ENCODE measurements at places on chromosomes 6 and 20.

DNA sequence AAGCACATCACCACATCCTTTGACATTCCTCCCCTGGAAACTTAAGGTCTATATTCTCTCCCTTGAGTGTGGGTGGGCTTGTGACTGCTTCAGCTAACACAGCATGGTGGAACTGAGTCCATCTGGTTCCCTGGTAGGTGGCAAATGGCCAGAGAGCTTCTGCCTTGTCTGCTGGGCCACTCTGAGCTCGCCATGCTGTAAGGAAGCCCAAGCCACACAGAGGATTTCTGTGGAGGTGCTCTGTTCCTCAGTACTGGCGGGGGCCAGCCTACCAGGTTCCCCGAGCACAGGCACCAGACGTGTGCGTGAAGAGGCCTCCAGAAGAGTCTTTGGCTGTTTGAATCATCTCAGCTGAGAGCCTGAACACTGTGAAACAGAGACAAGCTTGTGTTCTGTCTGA is 41.6 kb upstream of the PMEPA1 start:
- no peak for DNase-seq

DNA sequence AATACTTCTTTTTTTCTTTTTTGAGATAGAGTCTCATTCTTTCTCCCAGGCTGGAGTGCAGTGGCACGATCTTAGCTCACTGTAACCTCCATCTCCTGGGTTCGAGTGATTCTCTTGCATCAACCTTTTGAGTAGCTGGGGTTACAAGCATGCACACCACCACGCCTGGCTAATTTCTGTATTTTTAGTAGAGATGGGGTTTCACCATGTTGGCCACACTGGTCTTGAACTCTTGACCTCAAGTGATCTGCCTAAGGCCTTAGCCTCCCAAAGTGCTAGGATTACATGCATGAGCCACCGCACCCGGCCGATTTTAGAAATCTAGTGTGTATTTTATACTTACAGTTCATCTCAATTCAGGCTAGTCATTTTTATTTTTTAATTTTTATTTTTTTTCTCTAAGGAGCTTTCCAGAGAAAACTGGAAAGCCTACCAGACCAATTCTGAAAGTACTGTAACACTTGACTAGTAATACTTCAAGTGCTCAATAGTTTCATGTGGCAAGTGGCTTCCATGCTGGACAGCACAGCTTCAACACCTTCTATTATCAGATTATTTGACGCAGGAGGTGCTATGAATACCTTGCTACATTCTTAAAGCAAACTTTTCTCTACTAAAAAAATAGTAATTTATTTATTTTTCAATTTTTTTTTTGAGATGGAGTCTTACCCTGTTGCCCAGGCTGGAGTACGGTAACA is 25.0 kb downstream of the POLR1C start:
- no peak for DNase-seq

DNA sequence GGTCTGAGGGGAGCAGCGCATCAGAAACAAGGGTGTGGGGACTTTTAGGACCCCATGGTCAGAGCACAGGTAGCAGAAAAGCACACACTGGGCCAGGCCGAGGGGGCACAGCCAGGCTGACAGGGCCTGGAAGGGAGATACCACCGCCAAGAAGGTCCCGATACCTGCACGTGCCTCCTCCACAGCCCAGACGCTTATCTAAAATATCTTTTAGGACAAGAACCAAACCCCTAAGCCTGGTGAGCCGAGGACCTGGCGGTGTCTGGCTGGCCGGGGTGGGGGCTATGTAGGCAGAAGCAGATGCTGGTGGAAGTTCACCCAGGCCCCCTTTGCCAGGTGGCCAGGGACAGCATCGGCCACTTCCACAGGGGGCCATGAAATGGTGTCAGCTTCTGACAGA is 89.3 kb downstream of the CDC5L start:
- DNase-seq: no peak

DNA sequence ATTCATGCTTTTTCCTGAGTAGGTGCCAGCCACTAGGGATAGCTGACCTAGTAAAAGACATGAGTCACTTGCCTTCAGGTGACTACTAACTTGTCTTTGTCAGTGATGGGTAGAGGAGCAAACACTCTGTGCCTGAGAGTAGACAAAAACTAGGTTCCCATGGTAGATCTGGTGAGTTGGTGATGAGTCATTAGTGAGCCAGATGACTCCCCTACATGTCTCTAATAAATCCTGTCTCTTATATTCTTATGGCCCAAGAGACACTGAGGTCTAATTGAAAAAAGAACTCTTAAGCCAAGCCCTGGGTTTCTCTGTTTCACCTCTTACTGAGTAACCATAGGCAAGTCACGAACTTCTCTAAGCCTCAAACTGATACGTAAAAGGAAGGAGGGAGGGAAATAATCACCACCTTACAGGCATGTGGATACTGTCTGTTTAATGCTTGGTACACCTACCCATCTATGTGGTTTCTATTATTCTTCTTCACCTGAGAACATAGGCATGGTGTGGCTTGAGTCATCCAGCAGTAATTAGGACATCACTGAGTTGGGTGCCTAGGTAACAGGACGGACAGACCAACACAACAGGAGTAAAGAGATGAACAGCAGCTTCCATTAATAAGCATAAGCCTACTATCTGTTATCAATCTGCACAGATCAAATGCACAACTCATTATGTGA is 20.3 kb downstream of the TTPAL start:
- DNase-seq: no peak

GRCh38 chr20:49279677-49280462 is 2.0 kb upstream of the ZNFX1 start:
- no peak for DNase-seq

GRCh38 chr6:170050591-170051041 is 240.3 kb downstream of the DLL1 start:
- DNase-seq: no peak

GRCh38 chr6:153858529-153858928 is 180.5 kb upstream of the OPRM1 start:
- no peak for DNase-seq

Measured in left ventricle myocardium superior (tissue), 1 donor.